ENCODE measurements at places on chromosomes 3 and 15.

DNA sequence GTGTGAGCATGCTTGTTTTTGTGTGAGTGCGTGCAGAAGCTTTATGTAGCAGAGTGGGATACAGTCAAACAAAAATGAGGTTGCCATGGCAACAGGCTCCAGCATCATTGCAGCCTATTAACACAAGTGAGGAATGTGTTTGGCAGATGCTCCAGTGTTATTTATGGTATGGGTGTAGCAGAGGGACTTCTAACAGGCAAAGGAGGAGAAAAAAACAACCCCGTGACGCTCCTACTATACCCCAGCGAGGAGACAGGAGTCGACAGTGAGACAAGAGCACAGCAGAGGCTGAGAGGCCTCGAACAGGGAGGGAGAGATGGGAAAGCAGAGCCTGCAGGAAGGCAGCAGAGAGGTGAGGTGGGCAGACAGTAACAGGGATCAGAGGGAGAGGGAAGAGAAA is 4.9 kb downstream of the ADCY5 start:
- DNase-seq: peak; percentile 8

DNA sequence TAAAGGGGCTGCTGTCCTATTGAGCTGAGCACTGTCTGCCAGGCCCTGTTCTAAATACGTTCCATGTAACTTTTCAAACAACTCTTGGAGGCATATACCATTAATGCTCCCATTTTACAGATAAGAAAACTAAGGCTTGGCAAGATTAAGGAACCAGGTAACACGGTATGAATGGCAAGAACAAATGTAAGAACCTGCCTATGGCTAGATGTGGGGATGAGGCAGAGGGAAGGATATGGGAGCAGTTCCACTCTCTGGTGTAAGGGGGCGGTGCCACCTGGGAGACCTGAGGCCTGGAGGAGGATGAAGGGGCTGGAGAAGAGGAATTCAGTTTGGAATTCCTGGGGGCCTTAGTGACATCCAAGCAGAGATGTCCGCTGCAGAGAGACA is 3.8 kb upstream of the LMAN1L start:
- no peak for DNase-seq

DNA sequence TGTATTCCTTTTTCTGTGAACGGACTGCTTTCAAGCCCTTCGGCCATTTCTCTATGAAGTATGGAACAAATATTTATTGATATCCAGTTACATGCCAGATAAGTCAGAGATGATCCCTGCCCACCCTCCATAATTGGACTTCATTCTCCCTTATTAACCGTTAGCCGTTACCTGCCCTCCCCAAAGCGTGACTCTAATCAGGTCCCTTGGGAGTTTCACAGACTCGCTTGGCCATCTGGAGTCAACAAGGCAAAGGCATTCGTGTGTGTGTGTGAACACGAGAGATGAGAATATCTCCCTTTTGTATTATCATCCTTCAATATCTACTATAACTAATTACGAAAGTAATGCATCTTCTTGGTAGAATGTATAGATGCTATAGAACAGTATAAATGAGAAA is 314.5 kb downstream of the TLE3 start:
- no peak for DNase-seq

DNA sequence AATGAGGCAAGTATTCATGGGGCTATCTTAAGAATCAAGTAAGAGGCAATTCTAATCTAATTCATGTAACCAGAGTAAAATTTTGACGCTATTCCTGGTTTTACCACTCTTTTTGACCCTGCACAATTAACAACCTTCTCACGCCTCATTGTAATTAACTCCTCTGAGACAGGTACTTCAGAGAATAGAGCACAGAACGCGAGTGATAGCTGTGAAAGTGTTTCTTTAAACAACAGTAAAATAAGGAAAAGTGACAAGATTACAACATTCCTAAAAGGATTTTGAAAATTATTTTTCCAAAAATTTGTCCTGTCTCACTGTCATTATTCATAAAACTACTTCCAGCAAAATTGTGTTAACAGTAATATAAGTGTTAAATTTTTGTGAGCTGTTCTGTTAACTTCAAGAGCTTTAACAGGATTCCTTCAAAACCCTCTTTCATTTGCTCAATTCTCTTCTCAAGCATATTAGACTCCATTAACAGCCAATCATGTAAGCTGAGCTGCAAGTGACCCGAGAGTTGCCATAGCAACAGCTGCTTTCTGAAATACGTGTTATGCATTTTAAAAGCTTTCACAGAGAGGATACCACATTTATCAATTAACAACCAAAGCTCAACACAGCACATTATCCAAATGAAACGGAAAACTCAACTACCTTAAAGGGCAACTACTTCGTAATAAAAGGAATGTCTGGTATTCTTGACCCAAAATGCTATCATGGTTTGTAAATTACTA is 93.1 kb downstream of the STAG1 start:
- peak; percentile 65 for DNase-seq

- no peak for DNase-seq
Measured at GRCh38 chr3:183353421-183353820, 75.0 kb downstream of the MCF2L2 start.

DNA sequence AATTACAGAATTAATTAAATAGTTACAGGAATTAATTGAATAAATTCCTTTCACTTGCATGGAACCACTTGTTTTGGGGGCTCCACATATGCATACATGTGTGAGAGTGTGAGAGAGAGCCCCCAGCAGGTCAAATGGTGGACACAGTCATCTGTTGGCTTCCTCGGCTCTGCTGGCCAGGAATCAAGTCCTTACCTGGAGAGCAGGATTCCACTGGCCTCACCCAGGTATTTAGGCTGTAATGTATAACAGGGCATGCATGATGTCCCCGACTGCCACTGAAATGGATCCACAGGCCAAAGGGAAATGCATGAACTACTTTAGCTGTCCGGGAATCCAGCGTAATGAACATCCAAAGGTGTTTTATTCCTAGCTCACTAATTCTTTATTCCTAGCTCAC is 139.7 kb upstream of the SMAD3 start:
- no peak for DNase-seq

DNA sequence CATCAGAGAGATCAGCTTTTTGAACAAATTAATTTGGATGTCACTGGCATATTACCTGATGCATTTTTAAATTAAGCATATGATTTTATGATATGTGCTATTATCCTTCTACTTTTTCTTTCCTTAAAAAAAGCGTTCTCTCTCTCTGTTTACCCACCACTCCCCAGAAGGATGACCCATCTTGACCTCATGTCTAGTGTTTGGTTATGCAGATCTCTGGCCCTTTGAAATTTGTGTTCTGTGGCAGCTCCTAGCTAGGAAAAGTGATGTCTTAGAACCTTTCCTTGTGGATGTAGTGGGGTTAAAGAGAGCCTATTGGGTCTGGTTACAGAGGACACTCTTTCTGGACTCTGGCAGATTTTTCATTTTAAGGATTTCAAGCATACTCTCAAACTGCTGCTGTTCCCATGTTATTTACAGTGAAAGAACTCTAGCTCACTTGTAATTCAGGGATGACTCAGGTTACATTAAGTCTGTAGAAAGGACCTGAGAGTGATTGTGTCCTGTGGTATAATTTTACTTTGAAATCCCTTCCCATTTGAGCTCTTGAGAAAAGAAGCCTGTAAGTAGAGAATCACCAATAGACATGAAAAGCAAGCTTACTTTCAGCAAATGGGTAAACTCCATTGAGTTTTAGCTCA is 23.8 kb downstream of the ARHGEF26 start:
- no peak for DNase-seq

GRCh38 chr3:23356169-23356568 is 153.0 kb downstream of the UBE2E2 start:
- DNase-seq: no peak

DNA sequence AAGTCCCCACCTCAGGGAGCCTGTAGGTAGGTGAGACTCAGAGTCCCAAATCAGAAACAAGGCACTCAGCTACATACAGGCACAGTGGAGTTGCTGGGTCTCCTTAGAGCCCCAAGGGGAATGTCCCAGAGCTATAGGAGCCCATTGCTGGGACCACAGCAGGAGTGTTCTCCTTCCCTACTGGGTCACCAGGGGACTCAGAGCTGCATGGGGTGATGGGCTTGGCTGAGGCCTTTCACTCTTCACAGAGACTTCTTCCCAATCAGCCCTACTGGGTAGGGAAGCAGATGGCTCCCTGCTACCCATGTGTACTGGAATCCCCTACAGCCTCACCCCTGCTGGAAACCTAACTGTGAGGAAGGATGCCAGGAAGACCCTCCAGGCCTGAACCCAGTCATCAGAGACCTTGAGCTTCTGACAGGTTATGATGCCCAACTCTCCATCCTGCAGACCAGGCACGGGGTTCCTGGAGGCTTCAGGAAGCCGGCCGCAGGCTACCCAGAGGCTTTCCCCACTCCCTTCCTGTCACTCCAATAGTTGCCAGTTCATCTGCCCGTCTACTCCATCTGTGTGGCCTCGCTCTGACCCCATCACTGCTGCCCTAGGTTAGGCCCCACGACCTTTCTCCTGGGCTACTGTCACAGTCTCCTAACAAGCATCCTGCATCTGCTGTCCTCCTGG is 24.0 kb downstream of the RASGRF1 start:
- DNase-seq: no peak

Measured in fibroblast of skin of scalp (primary cell).